ENCODE measurements at places on chromosomes 7 and 10. TPM values are rescaled to one million over a fixed set of nuclear protein-coding genes. Genes with fewer than 3 reads are reported as not detected.

The PNLIPRP3 gene
- not detected for total RNA-seq

The NCF1 gene
- not detected for total RNA-seq

The ORC5 gene
- 35.1 TPM for total RNA-seq

The DGKI gene
- 0.40 TPM for total RNA-seq

The TUBB8 gene
- total RNA-seq = not detected

The FAM180A gene
- not detected for total RNA-seq

The RAMP3 gene
- not detected for total RNA-seq

The SRGN gene
- total RNA-seq = 2,302 TPM

The TMEM26 gene
- not detected for total RNA-seq

DNA sequence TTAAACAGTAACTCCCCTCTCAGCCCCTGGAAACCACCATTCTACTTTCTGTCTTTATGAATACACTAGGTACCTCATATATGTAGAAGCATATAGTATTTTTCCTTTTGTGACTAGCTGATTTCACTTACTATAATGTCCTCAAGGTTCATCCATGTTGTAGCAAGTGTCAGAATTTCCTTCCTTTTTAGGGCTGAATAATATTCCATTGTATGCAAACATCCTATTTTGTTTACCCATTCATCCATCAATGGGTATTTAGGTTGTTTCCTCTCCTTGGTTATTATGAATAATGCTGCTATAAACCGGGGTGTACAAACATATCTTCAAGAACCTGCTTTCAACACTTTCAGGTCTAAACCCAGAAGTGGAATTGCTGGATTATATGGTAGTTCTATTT, 125.3 kb downstream of the SGMS1 start:
- DNase-seq = no peak

DNA sequence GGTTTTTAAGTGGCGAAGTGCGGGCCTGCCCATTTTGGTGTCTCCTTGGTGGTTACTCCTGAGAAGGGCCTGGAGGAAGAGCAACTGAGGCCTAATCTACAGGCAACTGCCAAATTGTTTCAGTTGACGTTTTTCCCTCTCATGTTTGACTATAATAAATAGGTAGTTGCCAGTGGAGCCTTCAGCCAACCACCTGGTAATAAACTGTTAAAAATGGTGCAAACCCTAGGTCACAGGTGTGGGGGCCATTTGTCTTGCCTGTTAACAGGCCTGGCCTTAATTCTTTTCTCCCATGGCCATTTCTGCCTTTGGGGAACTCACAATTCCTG, 3.7 kb downstream of the IKZF1 start:
- DNase-seq = no peak

- no peak for DNase-seq
These were observed 22.2 kb upstream of the AFAP1L2 start for GRCh38 chr10:114426476-114426875.

- DNase-seq = no peak
These were observed 67.3 kb downstream of the PTN start for GRCh38 chr7:137276189-137276588.

DNA sequence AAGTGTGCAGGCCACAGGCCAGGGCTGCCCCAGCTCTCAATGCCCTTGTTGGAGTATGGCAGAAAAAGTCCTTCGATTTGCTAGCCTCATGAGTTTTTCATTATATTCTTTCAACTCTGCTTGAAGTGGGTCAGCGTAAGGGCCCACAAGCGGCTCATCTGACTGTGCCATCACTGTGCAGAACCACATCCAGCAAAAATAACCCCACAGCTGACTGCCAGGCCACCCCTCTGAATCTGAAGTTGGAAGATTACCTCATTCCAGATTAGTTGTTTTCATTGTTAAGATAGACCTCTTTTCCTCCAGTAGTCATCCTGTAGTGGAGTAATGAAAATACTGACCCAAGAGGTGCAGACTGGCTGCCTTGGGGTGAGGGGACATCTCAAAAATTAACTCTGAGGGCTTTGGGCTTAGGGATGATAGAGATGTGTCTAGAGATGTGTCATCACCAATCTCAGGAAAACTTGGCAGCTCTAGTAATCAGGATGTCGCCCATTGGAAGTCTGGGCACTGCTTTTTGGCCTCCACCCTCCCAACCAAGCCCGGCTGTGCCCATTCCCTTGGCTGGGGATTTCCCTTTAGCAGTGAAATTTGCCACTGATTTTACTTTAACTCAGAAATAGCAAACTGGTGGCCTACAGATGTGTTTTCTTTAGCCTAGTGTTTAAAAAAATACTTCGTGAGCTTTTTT, 164.3 kb downstream of the LCOR start:
- no peak for DNase-seq

GRCh38 chr10:19683356-19683755, 132.9 kb upstream of the PLXDC2 start:
- DNase-seq = no peak

DNA sequence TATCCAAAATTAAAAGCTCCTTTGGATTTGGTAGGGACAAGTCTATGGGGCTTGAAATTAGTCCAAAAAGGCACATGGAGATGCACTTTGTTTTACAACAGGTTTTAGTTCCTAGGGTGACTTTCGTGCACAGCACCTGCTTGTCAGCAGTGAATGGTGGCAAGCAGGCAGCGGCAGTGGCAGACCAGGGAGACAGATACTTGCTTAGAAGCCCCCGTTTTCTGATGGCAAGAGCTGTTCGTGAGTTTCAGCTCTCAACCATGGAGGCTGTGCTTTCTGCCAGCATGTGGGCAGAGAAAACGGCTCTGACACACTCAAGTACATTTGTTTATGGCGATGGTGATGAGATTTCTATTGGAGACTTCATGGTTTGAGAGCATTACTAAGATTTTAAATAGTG, 61.7 kb upstream of the SHH start:
- DNase-seq = no peak

DNA sequence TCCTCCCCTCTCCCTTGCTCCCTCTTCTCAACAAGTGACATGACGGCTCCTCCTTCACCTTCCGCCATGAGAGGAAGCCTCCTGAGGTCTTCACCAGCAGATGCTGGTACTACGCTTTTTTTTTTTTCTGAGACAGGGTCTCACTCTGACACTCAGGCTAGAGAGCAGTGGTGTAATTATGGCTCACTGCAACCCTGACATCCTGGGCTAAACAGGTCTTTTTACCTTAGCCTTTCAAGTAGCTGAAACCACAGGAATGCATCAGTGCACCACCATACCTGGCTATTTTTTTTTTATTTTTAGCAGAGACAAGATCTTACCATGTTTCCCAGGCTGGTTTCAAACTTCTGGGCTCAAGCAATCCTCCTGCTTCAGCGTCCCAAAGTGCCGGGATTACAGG, 43.6 kb downstream of the MDH2 start:
- no peak for DNase-seq

DNA sequence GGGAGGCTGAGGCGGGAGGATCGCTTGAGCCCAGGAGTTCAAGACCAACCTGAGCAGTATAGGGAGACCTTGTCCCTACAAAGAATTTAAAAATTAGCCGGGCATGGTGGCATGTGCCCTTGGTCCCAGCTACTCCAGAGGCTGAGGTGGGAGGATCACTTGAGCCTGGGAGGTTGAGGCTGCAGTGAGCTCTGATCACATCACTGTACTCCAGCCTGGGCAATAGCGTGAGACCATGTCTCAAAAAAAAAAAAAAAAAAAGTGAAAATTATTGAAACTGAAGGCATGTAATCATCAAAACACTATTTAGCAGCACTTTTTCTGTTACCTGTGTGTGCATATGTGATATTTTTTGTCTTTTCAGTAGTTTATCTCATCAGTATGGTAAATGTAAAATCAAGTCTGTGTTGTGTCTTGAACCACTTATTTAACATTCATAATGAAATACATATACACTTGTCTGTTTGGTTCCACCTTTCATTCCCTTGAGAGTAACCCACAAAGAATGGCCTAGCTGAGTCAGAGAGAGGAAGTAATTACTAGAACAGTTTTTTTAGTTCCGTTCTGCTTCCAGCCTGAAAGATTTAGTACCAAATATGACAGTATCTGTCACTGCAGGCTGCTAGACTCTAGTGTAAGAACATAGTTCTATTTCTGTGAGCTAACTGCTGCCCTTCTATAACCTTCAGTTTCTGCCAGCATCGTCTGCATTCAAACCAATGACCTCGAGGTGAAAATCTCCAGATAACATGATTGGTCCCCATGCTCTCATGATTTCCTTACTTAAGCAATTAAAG, 68.6 kb downstream of the MMRN2 start:
- no peak for DNase-seq

DNA sequence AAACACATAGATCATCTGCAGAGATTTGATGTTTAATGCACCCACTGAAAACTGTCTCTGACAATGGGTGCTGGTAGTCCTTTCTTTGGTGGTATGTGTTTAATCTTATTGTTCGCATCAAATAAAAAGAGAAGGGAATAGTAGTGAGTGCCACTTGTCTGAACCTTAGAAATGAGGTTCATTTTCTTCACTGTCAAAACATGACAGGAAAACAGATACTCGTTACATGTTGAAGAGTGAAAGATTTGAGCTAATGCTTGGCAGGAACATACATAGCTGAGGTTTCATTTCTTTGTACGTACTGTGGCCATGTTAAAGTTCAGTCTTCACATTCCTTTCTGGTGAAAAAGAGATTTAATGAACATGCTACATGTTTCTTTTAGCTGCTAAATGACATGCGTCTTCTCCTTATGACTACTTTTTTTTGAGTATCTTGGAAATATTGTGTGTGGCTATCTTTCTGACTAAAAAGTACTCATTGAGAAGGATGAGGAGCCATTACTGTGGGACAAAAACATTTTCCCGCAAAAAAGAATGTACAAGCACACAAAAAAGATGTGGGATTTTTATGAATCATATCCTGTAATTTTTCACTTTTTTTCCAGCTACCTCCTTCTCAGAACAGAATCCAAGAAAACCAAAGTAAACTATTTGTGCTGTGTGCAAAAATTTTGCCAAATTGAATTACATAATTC, 108.0 kb downstream of the TWIST1 start:
- no peak for DNase-seq

DNA sequence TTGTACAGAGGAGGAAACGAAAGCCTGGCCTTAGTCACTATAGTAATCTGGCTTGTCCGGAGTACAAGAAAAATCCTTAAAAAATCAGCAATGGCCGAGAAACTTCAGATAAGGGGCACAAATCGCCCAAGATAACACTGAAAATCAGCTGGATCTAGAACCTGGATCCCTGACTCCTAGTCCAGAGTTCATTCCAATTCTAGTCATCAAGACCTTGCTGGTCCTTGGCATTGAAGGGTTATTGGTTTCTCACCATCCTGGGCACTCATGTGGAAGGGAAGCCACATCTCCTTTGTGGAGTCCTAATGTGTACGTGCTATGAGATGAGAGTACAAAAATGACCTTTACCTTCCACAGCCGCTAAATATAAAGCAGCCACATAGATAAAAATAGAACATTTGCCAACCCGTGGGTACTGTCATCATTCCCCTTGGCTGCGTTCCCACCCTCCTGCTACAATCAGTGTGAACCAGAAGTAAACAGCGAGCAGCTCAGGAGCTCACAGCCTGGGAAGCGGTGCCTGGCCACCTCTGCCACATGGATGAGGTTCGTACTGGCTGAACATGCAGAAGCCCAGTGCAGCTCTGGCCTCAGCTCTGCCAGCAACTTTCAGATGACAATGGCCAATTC, 116.0 kb upstream of the PDLIM1 start:
- DNase-seq = no peak

GRCh38 chr7:73646785-73647724, 20.6 kb upstream of the VPS37D start:
- no peak for DNase-seq

DNA sequence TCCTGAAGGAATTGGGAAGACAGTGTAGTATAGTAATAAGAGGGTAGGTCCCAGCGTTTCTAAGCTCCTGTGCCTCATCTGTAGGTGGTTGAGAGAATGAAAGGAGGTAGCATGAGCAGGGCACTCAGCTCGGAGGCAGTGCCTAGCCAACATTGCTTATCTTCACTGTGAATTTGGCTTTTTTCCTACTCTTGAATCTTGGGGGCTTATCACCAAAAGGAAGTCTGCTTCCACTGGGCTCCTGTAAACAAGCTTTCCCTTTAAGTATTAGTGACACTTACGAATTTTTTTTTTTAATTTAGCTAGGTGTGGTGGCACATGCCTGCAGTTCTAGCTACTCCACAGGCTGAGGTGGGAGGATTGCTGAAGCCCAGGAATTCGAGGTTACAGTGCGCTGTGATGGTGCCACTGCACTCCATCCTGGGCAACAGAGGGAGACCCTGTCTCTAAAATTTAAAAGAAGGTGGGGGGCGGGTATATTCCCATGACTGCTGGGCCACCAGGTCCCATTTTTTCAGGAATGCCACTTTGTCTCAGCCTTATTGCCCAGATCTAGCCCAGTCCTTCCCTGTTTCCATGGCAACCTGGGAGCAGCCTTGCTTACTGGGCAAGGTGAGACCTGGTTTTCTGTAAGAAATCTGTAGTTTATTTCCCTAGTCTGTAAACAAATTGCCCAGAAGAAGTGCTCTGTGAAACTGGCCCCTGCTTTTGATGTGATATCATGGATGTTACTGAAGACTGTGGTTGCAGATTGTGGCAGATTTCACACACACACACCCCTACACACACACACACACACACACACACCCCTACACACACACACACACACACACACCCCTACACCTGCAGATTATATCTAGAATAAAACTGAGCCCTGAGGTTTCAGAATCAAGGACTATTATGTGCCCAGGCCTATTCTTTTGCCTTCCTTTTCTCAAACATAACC, 19.4 kb downstream of the OGDH start:
- DNase-seq = no peak

- no peak for DNase-seq
These were observed 1.4 kb downstream of the NDUFB8 start for GRCh38 chr10:100528123-100528886.

DNA sequence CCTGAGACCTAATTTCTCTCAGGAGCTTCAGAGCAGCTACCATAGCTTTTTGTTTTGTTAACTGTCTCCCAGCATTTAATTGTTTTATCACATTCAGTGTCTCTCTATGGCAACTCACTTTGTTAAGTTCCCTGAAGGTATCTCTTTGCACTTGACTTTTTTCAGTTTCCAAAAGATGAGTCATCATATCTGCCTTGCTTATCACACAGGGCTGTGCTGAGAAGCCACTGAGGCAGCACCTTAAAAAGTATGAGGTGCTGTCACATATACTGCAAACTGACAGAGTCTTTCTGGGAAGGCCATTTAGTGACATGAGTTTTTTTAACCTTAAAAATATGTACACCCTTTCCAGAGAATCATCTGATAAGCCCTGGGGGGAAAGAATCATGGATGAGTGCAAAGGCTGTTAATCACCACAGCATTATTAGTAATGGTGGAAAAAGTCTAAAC, 56.8 kb downstream of the PPP1R3C start:
- DNase-seq = no peak

GRCh38 chr7:83835424-83835823, 186.5 kb upstream of the SEMA3E start:
- DNase-seq = no peak
